Activated naive CD4-positive, alpha-beta T cell treated with anti-CD3 and anti-CD28 coated beads for 36 hours (primary cell): ENCODE measurements at places on chromosomes 12 and 14. TPM values are rescaled to one million over a fixed set of nuclear protein-coding genes. Genes with fewer than 3 reads are reported as not detected.
A peak's percentile ranks its signal among the peaks of the same experiment; 100 is the strongest.

Gene HOTAIR
- total RNA-seq, result not detected

GRCh38 chr12:31728289-31728916 is 418 bp downstream of the AMN1 start:
- H3K27ac ChIP-seq, result peak overlapping the region; percentile 97
- no peaks in the 10 kb centered on the region for H3K27me3 ChIP-seq
- peak; percentile 53 for DNase-seq
- H3K4me1 ChIP-seq, result peaks cover 33% of the 10 kb centered on the region

GRCh38 chr14:100102156-100102785 is 37.0 kb downstream of the EVL start:
- peak overlapping the region; percentile 13 for H3K4me3 ChIP-seq
- H3K4me1 ChIP-seq, result peaks cover 93% of the 10 kb centered on the region
- H3K36me3 ChIP-seq, result peaks cover 30% of the 10 kb centered on the region
- no peaks in the 10 kb centered on the region for H3K27me3 ChIP-seq

- H3K4me1 ChIP-seq, result peaks cover 22% of the 10 kb centered on the region
- no peaks in the 10 kb centered on the region for H3K27me3 ChIP-seq
- no peaks in the 10 kb centered on the region for H3K36me3 ChIP-seq
- H3K27ac ChIP-seq, result no peak overlapping the region
Observed at GRCh38 chr12:14643251-14643650, 53.1 kb downstream of the GUCY2C start.

Gene GPD1
- 0.47 TPM for total RNA-seq

Gene LRP1-AS
- total RNA-seq, result not detected
